WERI-Rb-1 (cell line): ENCODE measurements at places on chromosomes 1 and 21.

DNA sequence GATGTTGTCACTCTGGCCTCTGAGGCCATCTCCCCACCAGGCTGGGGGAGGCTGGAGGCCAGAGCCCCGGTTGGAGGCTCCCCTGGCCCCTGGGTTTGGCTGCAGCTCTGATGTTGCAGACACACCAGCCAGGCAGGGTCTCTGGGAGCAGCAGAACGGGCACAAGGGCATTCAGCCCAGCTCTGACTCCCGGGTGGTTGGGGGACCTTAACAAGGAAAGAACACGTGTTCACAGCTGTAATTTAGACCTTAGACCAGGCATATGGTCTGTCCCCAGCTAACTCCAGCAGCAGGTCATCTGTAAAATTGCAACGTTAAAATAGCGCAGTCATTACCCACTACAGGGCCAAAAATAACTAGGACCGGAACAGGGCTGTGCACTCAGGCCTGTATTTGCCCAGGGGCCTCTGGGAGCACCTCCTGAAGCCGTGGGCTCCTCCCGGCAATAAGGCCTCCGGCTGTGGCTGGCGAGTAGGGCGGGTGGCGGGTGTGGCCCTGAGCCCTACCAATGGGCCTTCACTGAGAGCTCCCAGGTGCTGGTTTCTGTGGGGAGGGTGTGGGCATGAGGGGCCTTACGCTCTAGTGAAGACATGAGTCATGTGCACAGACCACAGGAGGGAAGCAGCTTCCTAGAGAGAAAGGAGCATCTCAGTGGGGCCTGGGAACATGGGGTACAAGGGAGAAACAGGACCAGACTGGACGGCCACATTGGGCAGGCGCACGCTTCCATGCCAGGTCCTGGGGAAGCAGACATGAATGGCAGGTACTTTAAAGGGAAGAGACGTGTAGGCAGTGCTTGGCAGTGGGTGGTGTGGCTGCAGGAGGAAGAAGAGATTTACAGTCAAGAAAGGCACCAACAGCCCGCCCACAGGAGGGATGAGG is 6.1 kb downstream of the LDLRAP1 start:
- DNase-seq, result no peak

DNA sequence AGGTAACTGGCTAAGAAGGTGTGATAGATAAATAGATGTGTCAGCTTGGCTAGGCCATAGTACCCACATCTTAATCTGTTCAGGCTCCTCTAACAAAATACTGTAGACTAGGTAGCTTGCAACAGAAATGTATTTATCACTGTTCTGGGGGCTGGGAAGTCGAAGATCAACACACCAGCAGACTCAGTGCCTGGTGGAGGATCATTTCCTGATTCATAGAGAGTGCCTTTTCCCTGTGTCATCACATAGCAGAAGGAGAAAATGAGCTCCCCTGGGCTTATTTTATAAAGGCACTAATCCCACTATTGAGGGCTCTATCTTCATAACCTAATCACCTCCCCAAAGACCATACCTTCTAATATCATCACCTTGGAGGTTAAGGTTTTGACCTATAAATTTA is 532.7 kb upstream of the OLFM3 start:
- DNase-seq, result no peak

GRCh38 chr1:109517337-109517736 is 7.8 kb upstream of the AMIGO1 start:
- no peak for DNase-seq

DNA sequence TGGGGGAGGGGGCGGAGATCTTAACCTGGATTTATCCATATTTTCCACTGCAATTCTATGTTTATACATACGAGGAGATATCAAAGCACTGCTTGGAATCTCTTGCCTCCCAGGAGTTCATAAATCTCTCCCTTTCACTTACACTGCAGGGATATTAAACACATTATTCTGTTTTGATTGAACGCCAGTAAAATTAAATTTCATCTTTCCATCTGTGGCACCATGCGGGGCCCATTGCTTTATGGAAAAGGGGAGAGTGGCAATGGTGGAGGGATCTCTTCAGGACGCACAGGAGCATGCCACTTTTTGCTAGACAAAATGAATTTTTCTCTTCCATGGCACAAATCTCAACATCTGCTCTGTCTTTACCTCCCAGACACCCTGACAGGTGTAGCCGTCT is 648.0 kb upstream of the PLXNA2 start:
- DNase-seq, result no peak

DNA sequence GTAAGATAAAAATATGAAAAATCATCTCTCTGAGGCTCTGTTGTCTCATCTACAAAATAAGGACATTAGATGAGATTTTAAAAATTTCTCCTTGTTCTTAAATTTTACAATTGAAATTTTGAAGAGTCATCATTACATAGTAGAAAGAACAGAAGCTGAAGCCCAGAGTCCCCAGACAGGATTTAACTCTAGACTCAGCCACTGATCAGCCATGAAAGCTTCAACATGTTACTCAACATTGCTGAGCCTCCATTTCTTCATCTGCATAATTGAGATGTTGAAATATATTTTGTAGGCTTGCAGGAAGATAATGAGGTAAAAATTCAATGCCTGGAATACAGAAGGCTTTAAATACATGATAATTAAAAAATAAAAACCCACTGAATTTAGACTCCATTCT is 633.3 kb downstream of the LMO4 start:
- no peak for DNase-seq

GRCh38 chr1:243473227-243474135 is 217.6 kb downstream of the SDCCAG8 start:
- DNase-seq, result no peak

- DNase-seq, result no peak
Measured at GRCh38 chr21:38286739-38287471, 30.1 kb downstream of the KCNJ15 start.

- no peak for DNase-seq
Measured at GRCh38 chr1:161932668-161933067, 91.0 kb downstream of the OLFML2B start.

- DNase-seq, result no peak
Measured at GRCh38 chr1:16367968-16368890, 1.2 kb downstream of the SZRD1 start.

DNA sequence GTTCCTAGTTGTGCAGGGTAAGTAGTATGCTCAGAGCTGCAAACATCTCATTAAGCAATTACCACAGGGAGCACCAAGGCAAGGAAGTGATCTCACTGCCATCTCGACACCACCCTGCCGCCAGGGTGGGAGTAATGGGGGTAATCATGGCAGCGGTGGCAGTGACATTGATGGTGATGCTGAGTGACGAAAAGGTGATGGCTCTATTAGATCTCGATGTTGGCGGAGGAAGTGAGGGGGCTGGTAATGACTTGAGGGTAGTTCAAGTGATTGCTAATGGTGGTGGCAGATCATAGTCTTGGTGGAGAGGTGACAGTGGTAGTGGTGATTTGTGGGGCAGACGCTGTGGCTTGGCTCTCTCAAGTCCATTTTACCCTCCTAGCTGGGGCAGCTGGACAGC is 25.4 kb upstream of the TENT5B start:
- no peak for DNase-seq

DNA sequence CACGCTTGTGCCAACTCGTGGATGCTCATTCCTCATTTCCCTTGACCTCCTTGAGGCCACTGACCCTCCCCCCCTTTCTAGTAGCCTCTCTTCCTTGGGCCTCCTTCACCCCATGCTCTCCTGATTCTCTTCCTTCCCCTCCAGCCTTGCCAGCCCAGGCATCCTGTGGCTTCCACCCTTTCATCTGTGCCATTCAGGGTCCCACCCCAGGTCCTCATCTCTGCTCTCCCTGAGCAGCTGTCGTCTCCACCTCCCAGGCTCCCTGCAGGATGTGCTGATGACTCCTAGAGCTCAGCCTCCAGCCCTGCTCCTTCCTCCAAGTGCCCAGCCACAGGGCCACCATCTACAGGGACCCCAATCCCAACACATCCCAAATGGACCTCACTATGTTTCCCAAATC is 197.4 kb downstream of the GRIK3 start:
- DNase-seq, result no peak

- no peak for DNase-seq
Measured at GRCh38 chr1:224727351-224728289, 111.5 kb downstream of the CNIH3 start.

- no peak for DNase-seq
Measured at GRCh38 chr21:35617491-35617890, 442.8 kb downstream of the SETD4 start.

GRCh38 chr1:7891804-7892203 is 38.9 kb upstream of the UTS2 start:
- DNase-seq, result no peak

GRCh38 chr21:35428489-35428888 is 379.4 kb upstream of the RUNX1 start:
- DNase-seq, result no peak

DNA sequence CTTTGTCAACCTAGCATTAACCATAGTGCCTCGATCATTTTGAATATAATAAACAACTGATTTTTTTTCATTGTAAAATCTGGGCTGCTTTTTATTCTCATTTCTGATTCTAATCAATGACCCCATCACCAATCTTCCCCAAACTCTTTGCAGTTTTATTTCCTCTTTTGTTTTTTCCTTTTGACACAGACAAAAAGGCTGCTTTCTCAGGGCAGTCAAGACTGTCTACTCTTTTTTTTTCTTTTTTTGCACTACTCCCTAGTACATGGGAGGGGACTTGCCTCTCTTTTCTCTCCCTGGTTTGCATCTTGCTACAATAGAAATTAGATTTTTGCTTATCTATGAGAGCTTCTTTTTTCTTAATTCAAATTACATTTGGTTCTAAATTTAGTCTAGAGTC is 987.9 kb downstream of the ADGRL2 start:
- DNase-seq, result no peak

DNA sequence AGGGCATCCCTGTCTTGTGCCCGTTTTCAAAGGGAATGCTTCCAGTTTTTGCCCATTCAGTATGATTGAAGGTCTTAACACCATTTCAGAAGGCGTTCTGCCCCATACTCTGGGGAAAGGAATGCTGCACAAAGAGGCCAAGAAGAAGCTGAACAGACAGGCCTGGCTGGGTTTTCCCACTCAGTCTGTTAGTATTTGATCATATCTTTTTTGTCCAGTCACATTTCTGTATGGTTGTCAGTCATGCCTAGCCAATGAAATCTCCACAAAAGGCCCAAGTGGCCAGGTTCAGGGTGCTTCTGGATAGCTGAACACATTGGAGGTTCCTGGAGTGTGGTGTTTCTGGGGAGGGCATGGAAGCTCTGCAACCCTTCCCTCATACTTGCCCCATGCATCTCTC is 72.1 kb downstream of the NEK7 start:
- no peak for DNase-seq

DNA sequence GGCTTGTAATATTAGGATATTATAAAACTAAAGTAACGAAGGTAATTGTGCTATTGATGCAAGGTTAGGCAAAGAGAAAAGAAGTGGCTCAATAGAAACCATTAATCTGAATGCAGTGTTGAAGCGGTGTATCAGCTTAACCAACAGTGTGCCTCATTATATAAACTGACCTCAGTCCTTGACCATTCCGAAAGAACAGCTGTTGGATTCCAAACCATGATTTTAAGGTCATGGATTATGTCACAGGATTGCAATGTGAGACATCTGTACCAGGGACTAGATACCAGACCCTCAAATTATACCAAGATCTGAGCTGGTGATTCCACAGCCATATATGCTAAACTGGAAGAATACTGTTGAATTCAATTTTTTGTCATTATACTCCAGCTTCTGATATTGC is 134.2 kb upstream of the HP1BP3 start:
- DNase-seq, result no peak

DNA sequence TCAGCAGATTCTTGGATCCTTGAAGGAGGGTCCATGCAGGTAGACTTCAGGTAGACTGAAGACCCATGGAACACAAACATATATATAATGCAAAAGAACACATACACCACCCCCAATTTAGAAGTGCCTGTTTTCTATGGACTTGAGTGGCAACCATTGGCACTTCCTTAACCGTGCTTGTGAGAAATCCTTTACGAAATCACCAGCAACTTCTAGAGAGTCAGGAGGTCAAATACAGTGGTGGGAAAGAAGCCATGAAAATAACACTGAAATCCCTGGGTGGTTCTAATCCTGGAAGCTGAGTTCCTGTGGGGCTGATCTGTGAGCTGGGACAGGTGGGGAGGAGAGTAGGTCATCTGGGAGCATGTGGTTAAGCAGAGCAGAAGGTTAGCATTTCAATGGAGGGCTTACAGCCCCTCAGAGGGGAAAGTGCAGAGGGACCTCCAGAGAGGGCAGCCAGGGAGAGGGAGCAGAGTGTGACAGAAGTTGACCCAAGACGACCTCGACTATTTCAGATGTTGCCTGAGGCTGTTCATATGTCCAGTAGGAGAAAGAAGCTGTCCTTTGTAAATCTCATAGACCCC is 13.0 kb upstream of the IL10 start:
- DNase-seq, result peak; percentile 81

- DNase-seq, result no peak
Measured at GRCh38 chr1:116359060-116359830, 13.8 kb upstream of the ATP1A1 start.

GRCh38 chr1:1777583-1777899 is 729 bp downstream of the NADK start:
- DNase-seq, result no peak

DNA sequence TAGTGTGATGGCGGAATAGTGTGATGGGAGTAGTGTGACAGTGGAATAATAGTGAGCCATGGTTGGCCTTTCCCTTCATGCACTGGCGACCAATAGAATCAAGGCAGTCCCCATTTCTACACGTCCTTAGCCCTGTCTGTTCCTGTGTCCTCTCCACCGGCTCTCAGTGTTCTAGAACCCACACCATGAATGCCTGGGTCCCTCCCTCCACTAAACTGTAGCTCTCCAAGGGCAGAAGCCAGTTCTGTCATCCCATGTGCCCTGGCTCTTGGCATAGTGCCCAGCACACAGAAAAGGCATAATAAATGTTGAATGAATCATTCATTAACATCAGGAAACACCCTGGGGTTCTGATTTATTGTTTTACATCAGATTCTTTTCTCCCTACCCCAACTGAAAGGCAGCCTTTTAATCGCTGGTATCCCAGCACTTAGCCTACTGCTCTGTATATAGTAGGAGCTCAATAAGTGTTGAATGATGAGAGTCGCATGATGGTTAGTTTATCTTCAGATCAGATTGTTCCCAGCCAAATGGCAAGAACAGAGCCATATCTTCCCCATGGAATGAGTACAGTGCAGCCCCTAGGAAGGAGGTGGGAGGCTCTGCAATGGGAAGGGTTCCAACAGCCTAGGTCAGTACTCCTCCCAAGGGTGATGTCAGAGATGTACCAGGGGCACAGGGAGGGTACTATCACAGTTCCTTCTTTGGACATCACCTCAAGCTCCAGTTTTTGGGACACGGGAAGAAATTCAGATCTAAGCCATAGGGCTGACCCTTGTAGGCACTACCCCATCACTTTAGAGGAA is 325.7 kb downstream of the HHAT start:
- DNase-seq, result no peak

- DNase-seq, result no peak
Measured at GRCh38 chr1:209728466-209728865, 23.8 kb downstream of the HSD11B1 start.

GRCh38 chr21:32021319-32021994 is 148.6 kb downstream of the HUNK start:
- no peak for DNase-seq

GRCh38 chr21:42570841-42571387 is 57.3 kb downstream of the SLC37A1 start:
- peak; percentile 19 for DNase-seq

GRCh38 chr1:151680391-151680790 is 36.2 kb downstream of the CELF3 start:
- DNase-seq, result no peak
